Osteocyte (in vitro differentiated cells): ENCODE measurements at places on chromosomes 6 and 20.
A peak's percentile ranks its signal among the peaks of the same experiment; 100 is the strongest.

- H3K36me3 ChIP-seq, result no peaks in the 10 kb centered on the region
- no peak for DNase-seq
- H3K4me1 ChIP-seq, result no peaks in the 10 kb centered on the region
- H3K27me3 ChIP-seq, result peaks cover under 1% of the 10 kb centered on the region
- H3K4me3 ChIP-seq, result no peak overlapping the region
Measured at GRCh38 chr6:7769702-7770101, 43.8 kb downstream of the BMP6 start.

GRCh38 chr20:18788021-18788420, 25.6 kb upstream of the SCP2D1 start:
- no peak for DNase-seq
- no peaks in the 10 kb centered on the region for H3K36me3 ChIP-seq
- H3K4me3 ChIP-seq, result no peak overlapping the region
- H3K4me1 ChIP-seq, result no peaks in the 10 kb centered on the region

GRCh38 chr6:30882759-30883684, 1.3 kb upstream of the DDR1 start:
- H3K27ac ChIP-seq, result peak overlapping the region; percentile 92
- no peaks in the 10 kb centered on the region for H3K36me3 ChIP-seq
- H3K4me3 ChIP-seq, result peak overlapping the region; percentile 72
- H3K4me1 ChIP-seq, result peaks cover 70% of the 10 kb centered on the region
- H3K27me3 ChIP-seq, result no peaks in the 10 kb centered on the region

- no peak overlapping the region for H3K4me3 ChIP-seq
- no peaks in the 10 kb centered on the region for H3K4me1 ChIP-seq
- no peak for DNase-seq
- H3K27me3 ChIP-seq, result peaks cover 5% of the 10 kb centered on the region
- no peak overlapping the region for H3K27ac ChIP-seq
- H3K36me3 ChIP-seq, result no peaks in the 10 kb centered on the region
Measured at GRCh38 chr6:119501798-119502483, 152.4 kb upstream of the MAN1A1 start.

GRCh38 chr6:150298030-150298380, 70.8 kb upstream of the IYD start:
- no peak for DNase-seq
- peaks cover 6% of the 10 kb centered on the region for H3K4me1 ChIP-seq
- H3K36me3 ChIP-seq, result peaks cover 5% of the 10 kb centered on the region
- H3K4me3 ChIP-seq, result no peak overlapping the region

- H3K36me3 ChIP-seq, result no peaks in the 10 kb centered on the region
- H3K4me3 ChIP-seq, result no peak overlapping the region
- no peak for DNase-seq
Measured at GRCh38 chr6:104170401-104170800, 689.3 kb downstream of the HACE1 start.

GRCh38 chr6:168012431-168013249, 15.2 kb downstream of the KIF25 start:
- peaks cover 14% of the 10 kb centered on the region for H3K4me1 ChIP-seq
- H3K27me3 ChIP-seq, result no peaks in the 10 kb centered on the region
- DNase-seq, result peak; percentile 72

DNA sequence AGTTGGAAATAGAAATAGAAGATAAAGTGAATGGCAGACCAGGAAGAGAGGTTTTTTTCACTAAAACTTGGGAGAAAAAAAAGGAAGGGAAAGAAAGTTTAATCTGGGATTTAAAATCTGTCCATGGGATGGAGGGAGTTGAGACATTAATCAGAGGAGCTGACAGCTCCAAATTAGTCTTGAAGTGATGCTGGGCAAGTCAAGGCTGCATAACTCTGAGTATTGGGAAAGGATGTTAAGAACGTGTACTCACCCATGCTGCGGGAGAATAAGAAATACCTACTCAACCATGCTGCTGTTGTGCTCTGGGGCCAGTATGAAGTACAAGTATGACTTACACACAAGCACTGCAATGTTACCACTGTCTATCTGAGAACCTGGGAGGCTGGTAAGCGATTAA, 47.5 kb downstream of the SNRNP48 start:
- DNase-seq, result no peak
- peaks cover 5% of the 10 kb centered on the region for H3K27me3 ChIP-seq

DNA sequence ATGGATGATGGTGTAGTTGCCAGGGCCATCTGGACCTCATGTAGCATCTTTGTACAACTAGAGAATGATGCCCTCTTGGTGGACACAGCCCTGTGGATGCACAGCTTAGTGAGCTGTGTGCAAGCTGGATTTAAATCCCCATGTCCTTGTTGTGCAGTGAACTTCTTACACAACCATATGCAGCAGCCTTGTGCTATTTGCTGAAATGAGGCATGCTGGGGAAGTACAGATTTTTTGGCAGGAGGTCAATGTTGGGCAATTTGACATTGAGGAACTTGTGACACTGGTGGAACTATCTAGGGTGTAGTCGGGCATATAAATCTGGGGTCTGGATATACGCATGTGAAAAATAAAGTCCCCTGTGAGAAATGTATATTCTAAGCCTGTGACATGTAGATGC, 5.8 kb upstream of the CDC5L start:
- no peaks in the 10 kb centered on the region for H3K36me3 ChIP-seq
- peaks cover 6% of the 10 kb centered on the region for H3K4me1 ChIP-seq
- DNase-seq, result no peak
- no peak overlapping the region for H3K4me3 ChIP-seq
- no peak overlapping the region for H3K27ac ChIP-seq

GRCh38 chr20:50229156-50229607, 38.6 kb downstream of the CEBPB start:
- peaks cover 18% of the 10 kb centered on the region for H3K4me1 ChIP-seq
- no peak for DNase-seq
- no peak overlapping the region for H3K4me3 ChIP-seq
- H3K36me3 ChIP-seq, result no peaks in the 10 kb centered on the region

DNA sequence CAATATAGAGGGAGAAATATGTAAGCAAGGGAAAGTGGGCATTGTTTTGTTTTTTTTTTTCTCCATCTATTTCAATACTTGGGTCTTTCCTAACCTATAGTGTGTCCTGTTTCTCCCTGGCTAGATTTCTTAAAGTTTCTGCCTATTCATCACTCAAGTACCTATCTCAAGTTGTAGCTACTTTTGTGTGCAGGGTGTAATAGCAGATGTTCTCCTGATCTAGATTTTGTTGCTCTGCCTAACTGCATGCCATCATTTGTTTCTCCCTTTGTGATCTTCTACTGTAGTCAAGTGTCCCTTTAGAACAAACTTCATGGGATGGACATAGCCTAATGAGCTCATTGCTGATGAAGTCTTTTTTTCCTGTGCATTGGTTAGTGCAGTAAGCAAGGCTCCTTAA, 45.8 kb downstream of the TOP1 start:
- H3K27me3 ChIP-seq, result no peaks in the 10 kb centered on the region
- H3K27ac ChIP-seq, result no peak overlapping the region
- H3K36me3 ChIP-seq, result peaks cover 31% of the 10 kb centered on the region
- H3K4me1 ChIP-seq, result peaks cover 74% of the 10 kb centered on the region

GRCh38 chr20:44747166-44748004, 1.7 kb downstream of the KCNK15 start:
- H3K4me3 ChIP-seq, result peak overlapping the region; percentile 75
- DNase-seq, result peak; percentile 91
- H3K36me3 ChIP-seq, result no peaks in the 10 kb centered on the region
- peaks cover 23% of the 10 kb centered on the region for H3K4me1 ChIP-seq

DNA sequence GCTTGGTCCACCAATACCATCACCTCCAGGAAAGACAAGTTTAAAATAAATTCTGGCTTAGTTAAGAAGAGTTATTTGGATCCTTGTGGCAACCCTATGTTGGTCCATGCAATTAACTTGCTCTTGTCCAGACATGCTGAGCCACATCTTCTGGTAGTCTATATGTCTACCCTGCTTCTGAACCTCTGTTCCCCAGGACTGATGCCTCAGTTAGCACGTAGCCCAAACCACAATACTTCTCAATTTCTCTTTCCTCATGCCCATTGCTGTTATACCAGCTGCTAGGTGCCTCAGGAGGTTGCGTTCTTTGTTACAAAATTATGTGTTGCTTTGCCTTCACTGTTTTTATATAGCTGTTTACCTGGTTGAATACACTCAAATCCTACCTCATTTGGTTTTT, 116.4 kb upstream of the KCNQ5 start:
- H3K4me1 ChIP-seq, result no peaks in the 10 kb centered on the region
- H3K27me3 ChIP-seq, result peaks cover 43% of the 10 kb centered on the region
- no peak overlapping the region for H3K4me3 ChIP-seq
- H3K36me3 ChIP-seq, result no peaks in the 10 kb centered on the region

GRCh38 chr20:36040571-36040970, 72.2 kb downstream of the CNBD2 start:
- H3K27me3 ChIP-seq, result no peaks in the 10 kb centered on the region
- no peak overlapping the region for H3K4me3 ChIP-seq
- DNase-seq, result no peak
- H3K36me3 ChIP-seq, result peaks cover 12% of the 10 kb centered on the region
- peaks cover 9% of the 10 kb centered on the region for H3K4me1 ChIP-seq

DNA sequence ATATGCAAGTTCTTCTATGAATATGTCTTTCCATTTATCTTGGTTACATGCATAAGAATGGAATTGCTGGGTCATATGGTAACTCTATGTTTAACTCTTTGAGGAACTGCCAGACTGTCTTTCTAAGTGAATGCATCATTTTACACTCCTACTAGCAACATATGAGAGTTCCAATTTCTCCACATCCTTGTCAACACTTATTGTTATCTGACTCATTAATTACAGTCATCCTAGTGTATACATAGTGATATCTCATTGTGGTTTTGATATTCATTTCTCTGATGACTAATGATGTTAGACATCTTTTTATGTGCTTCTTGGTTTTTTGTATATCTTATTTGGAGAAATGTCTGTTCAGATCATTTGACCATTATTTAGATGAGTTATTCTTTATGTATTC, 96.7 kb upstream of the LAMP5 start:
- H3K4me1 ChIP-seq, result peaks cover 8% of the 10 kb centered on the region
- H3K4me3 ChIP-seq, result no peak overlapping the region
- H3K27me3 ChIP-seq, result no peaks in the 10 kb centered on the region
- DNase-seq, result no peak

GRCh38 chr20:4087923-4088322, 72.6 kb upstream of the RNF24 start:
- no peak for DNase-seq
- peaks cover 30% of the 10 kb centered on the region for H3K4me1 ChIP-seq
- H3K27me3 ChIP-seq, result no peaks in the 10 kb centered on the region
- H3K27ac ChIP-seq, result no peak overlapping the region

GRCh38 chr6:131999545-132000146, 48.5 kb upstream of the CCN2 start:
- peak overlapping the region; percentile 32 for H3K4me3 ChIP-seq
- no peak for DNase-seq
- H3K27me3 ChIP-seq, result no peaks in the 10 kb centered on the region
- H3K36me3 ChIP-seq, result peaks cover 1% of the 10 kb centered on the region
- H3K4me1 ChIP-seq, result peaks cover 33% of the 10 kb centered on the region
- H3K27ac ChIP-seq, result peak overlapping the region; percentile 91

- H3K36me3 ChIP-seq, result peaks cover 2% of the 10 kb centered on the region
- H3K27ac ChIP-seq, result no peak overlapping the region
Measured at GRCh38 chr20:30513050-30513628, 744.3 kb upstream of the DEFB115 start.

GRCh38 chr6:56370127-56370540, 122.8 kb upstream of the COL21A1 start:
- peaks cover 36% of the 10 kb centered on the region for H3K4me1 ChIP-seq
- no peak for DNase-seq
- peak overlapping the region; percentile 26 for H3K4me3 ChIP-seq
- H3K27ac ChIP-seq, result peak overlapping the region; percentile 85

DNA sequence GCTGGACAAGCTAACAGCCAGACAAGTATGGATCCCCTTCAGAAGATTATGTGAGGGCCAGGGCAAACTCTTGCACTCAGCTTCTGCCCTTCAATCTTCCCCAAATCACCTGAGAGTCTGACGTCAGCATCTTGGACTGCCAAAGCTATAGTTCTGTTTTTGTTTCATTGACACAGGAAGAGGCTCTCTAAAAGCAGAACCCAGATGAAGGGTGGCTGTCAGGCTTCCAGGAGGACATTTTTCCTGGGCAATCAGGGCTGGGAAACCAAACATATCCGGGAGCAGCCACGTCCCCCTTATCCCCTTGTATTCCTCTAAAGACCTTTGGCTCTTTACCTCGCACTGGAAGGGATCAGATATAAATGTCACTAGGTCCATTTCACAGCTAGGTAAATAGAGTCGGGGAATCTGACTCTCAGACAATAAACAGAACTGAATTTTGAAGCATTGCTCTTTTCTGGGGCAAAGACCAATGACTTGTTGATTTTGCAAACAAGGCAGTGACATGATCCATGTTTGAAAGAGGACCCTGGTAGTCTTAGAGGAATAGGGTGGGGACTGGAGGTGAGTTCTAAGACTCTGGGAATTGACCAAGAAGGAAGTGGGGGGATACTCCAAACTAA, 13.3 kb downstream of the MAFB start:
- H3K27ac ChIP-seq, result no peak overlapping the region
- H3K4me3 ChIP-seq, result no peak overlapping the region

DNA sequence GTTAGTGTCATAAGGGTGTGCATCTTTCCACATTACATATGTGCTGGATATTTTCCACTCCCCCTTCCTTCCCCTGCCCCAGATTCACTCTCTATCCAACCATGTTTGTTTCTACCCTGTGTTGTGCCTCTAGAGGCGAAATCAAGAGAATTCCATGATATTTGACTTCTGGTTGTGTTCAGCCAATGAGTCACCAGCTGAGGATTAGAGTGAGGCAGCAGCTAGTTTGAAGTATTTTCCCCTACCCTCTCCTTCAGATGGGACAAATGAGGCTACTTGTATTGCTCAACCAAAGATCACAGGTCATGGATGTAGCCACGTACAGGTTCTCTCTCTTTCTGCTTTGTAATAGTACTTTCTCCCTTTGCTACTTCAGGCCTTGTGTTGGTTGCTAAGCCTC, 24.5 kb upstream of the OR2J2 start:
- H3K36me3 ChIP-seq, result no peaks in the 10 kb centered on the region
- no peak for DNase-seq
- H3K4me3 ChIP-seq, result no peak overlapping the region
- H3K27ac ChIP-seq, result no peak overlapping the region

- H3K36me3 ChIP-seq, result peaks cover 4% of the 10 kb centered on the region
- H3K27me3 ChIP-seq, result no peaks in the 10 kb centered on the region
- DNase-seq, result no peak
- H3K27ac ChIP-seq, result peak overlapping the region; percentile 87
- H3K4me1 ChIP-seq, result peaks cover 45% of the 10 kb centered on the region
- H3K4me3 ChIP-seq, result no peak overlapping the region
Measured at GRCh38 chr6:20879526-20879925, 345.3 kb downstream of the CDKAL1 start.

- no peak overlapping the region for H3K27ac ChIP-seq
- H3K27me3 ChIP-seq, result peaks cover 20% of the 10 kb centered on the region
- H3K36me3 ChIP-seq, result peaks cover 1% of the 10 kb centered on the region
Measured at GRCh38 chr6:45746046-45746445, 269.6 kb downstream of the CLIC5 start.

- no peaks in the 10 kb centered on the region for H3K36me3 ChIP-seq
- no peak overlapping the region for H3K27ac ChIP-seq
- DNase-seq, result no peak
- H3K4me3 ChIP-seq, result no peak overlapping the region
- H3K4me1 ChIP-seq, result no peaks in the 10 kb centered on the region
Measured at GRCh38 chr6:54813892-54814291, 32.7 kb upstream of the FAM83B start.
